Smooth muscle cell of the pulmonary artery (primary cell): ENCODE measurements at places on chromosomes 11 and 22. TPM values are rescaled to one million over a fixed set of nuclear protein-coding genes. Genes with fewer than 3 reads are reported as not detected.

The CTTN gene
- total RNA-seq, result 320 and 445 TPM in 2 replicates

The KCNK4 gene
- total RNA-seq, result 0.13 and 0.20 TPM in 2 replicates

The CCDC89 gene
- 1.9 and 4.2 TPM in 2 replicates for total RNA-seq

The LRRC51 gene
- 6.1 and 6.5 TPM in 2 replicates for total RNA-seq

The LRRN4CL gene
- total RNA-seq, result 3.3 and 4.9 TPM in 2 replicates

The TPBGL gene
- total RNA-seq, result under 0.01 TPM in 1 of 2 replicates, not detected in the other

The OR51B5 gene
- total RNA-seq, result 0.13 and 0.17 TPM in 2 replicates

The FAM83F gene
- total RNA-seq, result under 0.01 TPM in 1 of 2 replicates, not detected in the other

The OR9G1 gene
- not detected in 2 replicates for total RNA-seq

The RTN4R gene
- 0.52 and 0.76 TPM in 2 replicates for total RNA-seq

The KRTAP5-7 gene
- total RNA-seq, result not detected in 2 replicates

The MUC15 gene
- not detected in 2 replicates for total RNA-seq

The ZNF215 gene
- 2.6 and 3.8 TPM in 2 replicates for total RNA-seq

The PRODH gene
- total RNA-seq, result under 0.01 and 0.03 TPM in 2 replicates

The OR52K1 gene
- total RNA-seq, result not detected in 2 replicates

The OVCH2 gene
- 0.13 TPM in 1 of 2 replicates, not detected in the other for total RNA-seq

The C22orf42 gene
- not detected in 2 replicates for total RNA-seq

The CTSW gene
- total RNA-seq, result 0.07 TPM in 1 of 2 replicates, not detected in the other

The IL10RA gene
- total RNA-seq, result not detected in 2 replicates

The ZBTB16 gene
- under 0.01 TPM in 1 of 2 replicates, not detected in the other for total RNA-seq
